Hematopoietic multipotent progenitor cell treated with erythropoietin and hydrocortisone succinate and interleukin-3 and kit ligand, for 8 days (in vitro differentiated cells): ENCODE measurements at places on chromosomes 6 and 20.
A peak's percentile ranks its signal among the peaks of the same experiment; 100 is the strongest.

DNA sequence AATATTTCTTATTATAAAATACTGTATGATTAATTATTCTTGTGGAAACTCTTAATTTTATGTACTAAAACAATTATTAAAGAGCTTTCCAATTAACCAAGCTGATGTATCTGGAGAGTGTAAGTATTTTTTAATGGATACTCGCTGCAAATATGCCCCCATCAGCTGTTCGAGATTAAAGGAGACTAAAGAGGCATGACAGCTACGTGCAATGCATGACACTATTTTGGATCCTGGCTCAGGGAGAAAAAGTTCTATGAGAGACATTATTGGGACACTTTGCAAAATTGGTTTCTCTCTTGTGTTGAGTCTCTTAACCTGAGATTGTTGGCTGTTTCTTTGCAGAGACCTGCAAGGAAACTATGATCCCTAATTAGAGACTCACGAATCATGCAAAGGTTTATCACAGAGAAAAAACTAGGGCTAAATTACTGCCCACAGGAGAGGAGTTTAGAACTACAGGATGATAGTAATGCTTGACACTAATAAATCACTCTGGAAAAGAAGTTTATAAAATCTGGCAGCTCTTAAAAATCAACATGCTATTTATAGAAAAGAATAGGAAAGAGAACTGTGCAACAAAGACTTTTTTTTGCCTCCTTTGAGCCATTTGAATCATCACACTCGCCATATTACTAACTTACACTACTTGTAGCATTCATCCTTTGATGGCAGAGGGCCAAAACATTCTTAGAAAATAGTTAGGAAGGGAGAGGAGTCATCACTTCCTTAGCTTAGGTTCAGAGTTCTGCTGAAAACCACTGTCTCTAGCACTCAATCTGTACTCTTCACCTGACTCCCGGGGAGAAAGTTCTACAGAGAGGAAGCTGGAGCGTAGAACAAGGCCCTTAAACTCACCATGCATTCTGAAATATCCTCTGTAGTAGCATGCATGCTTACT is 25.3 kb downstream of the NRN1 start:
- no peak for DNase-seq

- DNase-seq: peak; percentile 52
Measured at GRCh38 chr6:125749865-125750691, 646 bp downstream of the HEY2 start.

GRCh38 chr6:69812746-69813427 is 16.1 kb upstream of the LMBRD1 start:
- DNase-seq: no peak

DNA sequence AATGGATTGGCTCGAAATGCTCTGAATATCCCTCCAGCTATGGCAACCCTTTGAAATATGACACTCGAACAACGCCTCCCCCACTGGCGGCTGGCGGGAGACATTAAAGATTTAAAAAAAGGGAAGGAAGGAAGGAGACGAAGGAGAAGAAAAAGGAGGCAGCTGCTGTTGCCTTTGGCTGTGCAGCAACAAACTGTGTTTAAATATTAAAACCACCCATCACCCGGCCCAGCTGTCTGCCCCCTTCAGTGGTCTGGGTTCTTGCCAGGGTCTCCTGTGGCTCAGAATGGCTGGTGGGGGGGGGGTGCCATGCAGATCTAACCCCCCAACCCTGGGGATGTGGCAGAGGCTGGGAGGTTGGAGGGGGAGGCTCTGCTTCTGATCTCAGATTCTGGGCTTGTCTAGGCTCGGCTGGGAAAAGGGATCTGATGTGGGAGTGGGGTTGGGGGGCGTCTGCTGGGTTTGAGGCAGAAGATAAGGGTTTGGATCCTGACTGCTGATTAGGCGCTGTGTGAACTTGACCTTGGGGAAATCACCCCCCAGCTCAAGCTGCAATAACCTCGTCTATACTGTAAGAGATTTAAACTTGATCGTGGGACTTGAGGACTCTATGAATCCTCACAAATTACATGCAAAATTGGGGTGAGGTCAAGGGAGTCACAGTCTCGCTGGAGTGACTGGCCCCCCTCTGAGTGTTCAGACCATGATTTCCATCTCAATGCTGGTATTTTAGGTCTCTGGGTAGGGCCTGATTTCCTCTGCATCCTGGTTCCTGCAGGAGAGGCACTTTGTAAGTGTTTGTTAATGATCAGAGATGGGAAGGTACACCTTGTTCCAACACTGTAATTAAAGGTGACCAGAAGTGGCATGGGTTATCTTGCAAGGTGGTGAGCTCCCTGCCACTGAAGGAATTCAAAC is 40.3 kb upstream of the BLCAP start:
- no peak for DNase-seq

GRCh38 chr6:12941422-12941821 is 224.9 kb downstream of the PHACTR1 start:
- no peak for DNase-seq

- peak; percentile 55 for DNase-seq
Measured at GRCh38 chr6:105431226-105431625, 28.3 kb upstream of the PREP start.

DNA sequence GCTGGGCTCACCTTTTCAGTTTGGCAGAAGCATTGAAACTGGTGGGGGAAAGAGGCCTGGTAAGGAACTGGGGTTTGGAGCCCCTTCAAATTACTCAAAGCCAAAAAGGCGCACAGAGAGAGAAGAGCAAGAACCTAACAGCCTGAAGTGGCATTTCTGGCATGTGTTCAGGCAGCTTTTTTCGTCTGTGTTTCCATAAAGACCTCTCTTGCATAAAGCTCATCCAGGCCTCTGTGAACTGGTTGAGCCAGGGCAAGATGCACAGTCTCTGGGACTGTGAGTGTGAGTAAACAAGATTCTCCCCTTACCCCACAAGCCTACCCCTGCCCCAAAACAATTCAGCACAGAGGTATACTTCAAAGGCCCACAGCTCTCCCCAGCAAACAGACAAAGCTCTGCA is 167.8 kb downstream of the QRSL1 start:
- no peak for DNase-seq

DNA sequence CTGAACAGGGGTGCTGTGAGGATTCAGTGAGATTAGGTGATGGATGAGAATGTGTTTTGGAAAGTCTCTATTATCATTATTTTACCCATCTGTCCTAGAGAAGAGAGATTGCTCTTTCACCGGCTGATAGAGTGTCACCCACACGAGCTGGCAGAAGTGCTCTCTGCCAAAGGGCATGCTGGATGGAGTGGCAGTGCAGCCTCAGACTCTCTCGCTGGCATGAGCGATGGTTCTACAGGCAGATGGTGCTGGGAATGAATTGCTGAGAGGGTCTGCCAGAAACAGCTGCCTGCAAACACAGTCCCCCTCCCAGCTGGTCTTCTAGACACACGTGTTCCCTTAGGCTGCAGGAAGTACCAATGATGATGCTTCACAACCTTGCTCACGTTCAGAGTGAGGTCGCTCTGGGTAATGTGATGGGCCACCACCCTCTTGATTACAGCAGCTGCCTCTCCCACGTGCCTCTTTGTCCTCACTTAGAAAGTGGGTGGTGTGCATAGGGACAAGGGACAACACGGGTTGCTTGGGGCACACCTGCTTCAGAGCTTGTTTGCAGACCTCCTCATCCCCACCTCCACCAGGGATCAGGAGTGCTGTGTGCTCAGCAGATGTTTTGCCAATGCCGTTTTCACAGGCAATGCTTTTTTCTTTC is 84.7 kb downstream of the FOXA2 start:
- no peak for DNase-seq

DNA sequence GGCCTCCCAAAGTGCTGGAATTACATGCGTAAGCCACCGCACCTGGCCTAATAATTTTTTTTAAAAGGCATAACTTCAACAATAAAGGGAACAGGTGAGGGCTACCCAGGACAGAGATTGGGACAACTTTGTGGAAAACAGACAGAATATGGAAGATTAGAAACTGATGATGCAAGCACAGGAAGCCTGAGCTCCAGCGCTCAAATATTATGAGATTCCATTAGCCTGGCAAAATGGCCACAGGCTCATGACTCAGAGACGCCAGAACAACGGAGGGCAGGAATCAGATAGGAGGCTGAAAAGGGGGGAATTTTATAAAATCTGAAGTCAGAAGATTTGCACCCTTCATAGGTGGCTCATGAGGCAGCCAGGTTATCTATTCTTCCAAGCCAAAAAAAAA is 103.1 kb upstream of the MRPS10 start:
- DNase-seq: no peak

GRCh38 chr6:106688177-106688951 is 59.0 kb downstream of the QRSL1 start:
- no peak for DNase-seq

DNA sequence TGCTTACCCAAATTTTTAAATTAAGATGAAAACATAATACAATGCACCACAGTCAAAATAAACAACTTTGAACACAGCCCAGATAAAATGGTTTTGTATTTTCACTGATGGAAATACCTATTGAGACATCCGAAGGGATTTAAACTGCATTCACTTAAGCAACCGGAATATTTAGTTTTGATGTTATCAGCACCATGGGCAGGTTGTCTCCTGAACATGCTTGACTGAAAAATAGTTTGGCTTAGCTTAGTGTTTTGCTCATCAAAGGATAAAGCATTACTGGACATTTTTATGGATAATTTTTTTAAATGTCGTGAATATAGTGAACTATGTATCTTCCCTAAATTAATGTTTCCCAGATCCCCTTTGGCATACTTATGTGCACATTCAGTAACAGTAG is 177.5 kb downstream of the GJA1 start:
- DNase-seq: no peak

DNA sequence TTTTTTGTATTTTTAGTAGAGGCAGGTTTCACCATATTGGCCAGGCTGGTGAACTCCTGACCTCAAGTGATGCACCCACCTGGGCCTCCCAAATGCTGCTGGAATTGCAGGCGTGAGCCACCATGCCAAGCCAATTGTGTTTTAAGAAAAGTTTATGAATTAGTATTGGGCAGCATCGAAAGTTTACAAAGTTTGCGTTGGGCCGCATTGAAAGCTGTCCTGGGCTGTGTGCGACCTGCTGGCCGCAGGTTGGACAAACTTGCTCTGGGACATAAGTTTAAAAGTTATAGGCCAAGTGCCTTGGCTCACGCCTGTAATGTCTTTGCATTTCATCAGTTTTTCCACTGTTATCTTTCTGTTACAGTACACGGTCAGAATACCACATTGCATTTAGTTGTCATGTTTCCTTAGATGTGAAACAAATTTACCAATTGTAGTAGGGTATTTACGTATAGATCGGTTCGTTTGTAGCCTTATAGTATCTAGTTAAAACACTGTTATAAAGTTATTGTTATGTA is 39.5 kb downstream of the ASXL1 start:
- DNase-seq: peak; percentile 90

- no peak for DNase-seq
Measured at GRCh38 chr6:43740321-43740960, 29.6 kb upstream of the VEGFA start.

GRCh38 chr6:95431637-95432228 is 145.6 kb upstream of the MANEA start:
- peak; percentile 44 for DNase-seq

- DNase-seq: no peak
Measured at GRCh38 chr20:53656293-53657202, 62.9 kb upstream of the ZNF217 start.

DNA sequence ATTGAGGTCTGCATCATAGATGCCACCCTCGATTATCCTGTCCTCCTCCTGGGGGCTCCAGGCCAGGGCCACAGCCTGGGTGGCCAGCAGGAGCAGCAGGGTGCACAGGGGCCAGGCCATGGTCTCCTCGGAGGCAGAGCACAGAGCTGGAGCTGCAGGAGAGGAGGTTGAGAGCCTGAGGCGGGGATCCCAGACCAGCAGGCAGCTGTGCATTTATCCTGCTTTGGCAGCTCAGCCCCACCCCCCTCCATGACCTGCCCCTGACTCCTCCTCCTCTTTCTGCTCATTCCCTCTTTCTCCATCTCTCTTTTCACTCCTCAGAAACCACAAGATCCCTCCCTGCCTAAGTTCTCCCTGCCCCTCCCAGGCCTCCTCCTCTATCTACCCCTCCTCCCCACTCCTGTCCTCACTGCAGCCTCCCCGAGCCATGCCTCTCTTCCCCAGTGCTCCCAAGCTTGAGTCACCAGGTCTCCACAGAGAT is at the start of gene CST2:
Gene CST2, minus strand, starts transcription at position 189 of the 481 bp plus-strand sequence. Its CDS starts 69 bp downstream, at position 120.
- no peak for DNase-seq

- peak; percentile 63 for DNase-seq
Measured at GRCh38 chr20:31968291-31969126, 558 bp downstream of the XKR7 start.
